ENCODE measurements at places on chromosomes 16 and 17. TPM values are rescaled to one million over a fixed set of nuclear protein-coding genes. Genes with fewer than 3 reads are reported as not detected.

DNA sequence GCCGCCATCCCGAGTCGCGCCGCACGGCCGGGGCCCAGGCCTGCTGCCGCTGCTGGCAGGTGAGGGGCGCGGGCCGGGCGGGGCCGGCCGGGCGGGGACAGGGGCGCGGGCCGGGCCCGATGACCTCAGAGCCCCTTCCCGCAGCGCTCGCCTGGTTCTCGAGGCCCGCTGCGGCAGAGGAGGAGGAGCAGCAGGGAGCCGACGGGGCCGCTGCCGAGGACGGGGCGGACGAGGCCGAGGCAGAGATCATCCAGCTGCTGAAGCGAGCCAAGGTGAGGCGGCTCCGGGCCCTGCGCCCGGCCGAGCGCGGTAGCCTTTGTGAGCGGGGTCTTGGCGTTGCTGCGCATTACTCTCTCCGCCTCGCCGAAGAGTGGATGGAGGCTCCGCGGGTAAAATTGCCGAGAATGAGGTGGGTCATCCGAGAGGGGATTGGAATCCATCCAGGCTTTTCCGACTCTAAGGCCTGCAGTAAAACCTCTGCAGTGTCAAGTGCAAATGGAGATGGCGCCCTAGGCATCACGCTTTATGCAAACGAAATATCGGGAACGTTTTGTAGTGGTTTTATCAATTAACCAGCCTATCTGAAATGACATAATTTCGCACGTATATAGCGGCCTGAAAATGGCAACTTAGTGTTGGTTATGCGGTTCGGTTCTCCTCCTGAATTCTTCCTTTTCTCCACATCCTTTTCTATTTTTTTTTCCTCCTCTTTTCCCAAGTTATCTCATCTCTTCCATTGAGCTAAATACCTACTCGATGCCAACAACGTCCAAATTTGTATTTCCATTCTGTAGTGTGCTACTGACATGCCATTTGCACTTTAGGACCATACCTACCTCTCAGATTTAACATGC, 577 bp downstream of the TTC19 start:
- DNase-seq: no peak

GRCh38 chr16:9332574-9333148, 241.2 kb downstream of the HAPSTR1 start:
- DNase-seq: no peak

- DNase-seq: no peak
These were observed 172.7 kb downstream of the ANKFN1 start for GRCh38 chr17:56326001-56326359.

The PLEKHM1 gene
- total RNA-seq: 28.5 TPM

The ADAD2 gene
- total RNA-seq: not detected

Data from Panc1 (cell line).